ENCODE measurements at places on chromosomes 3 and 15. TPM values are rescaled to one million over a fixed set of nuclear protein-coding genes. Genes with fewer than 3 reads are reported as not detected.

The LAMB2 gene
- 297 TPM for total RNA-seq

GRCh38 chr3:48410205-48411040 is 19.5 kb downstream of the PLXNB1 start:
- peaks cover 78% of the 10 kb centered on the region for H3K36me3 ChIP-seq
- no peaks in the 10 kb centered on the region for H3K27me3 ChIP-seq
- peaks cover 11% of the 10 kb centered on the region for H3K4me1 ChIP-seq
- no peak overlapping the region for H3K27ac ChIP-seq

DNA sequence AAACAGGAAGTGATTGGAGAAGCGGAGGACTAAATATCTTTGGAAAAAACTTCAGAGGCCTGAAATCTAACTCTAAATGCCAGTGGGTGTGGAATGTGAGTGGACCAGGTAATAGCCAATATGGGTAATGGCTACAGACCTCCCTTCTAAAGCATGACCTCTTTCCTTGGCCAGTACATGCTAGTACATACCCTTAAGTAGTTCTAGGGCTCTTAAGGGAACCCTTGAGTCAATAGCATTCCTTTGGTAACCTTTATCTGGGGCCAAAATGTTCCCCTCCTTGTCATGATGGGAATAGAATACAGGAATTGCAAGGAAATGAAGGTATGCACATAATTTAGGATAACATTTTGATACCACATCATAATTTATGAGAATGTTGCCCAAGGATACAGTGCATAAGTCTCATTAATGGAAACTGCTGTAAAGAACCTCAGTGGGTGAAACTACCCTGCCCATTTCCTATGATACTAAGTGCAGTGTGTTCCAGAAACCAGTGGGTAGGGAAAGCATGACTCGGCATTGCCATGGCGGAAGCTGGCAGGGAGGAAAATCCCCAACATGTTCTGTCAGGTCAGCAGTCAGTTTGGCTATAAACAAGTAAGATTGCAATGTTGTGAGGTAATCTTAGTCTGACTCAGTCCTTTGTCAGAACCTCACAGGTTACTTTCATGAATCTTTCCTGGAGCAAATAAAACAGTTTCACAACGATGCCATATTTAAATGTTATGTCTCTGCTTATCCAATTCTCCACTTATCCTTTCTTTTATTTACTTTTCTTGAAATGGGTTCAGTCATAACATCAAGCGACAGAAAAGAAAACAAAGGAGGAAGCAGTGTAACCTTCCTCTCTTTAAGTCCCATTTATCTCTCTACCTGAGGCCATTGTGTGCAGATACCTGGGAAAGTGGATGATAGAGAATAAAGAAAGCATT is 23.5 kb upstream of the RAP2B start:
- DNase-seq, result peak; percentile 72
- no peak overlapping the region for H3K27ac ChIP-seq
- H3K27me3 ChIP-seq, result no peaks in the 10 kb centered on the region
- H3K36me3 ChIP-seq, result no peaks in the 10 kb centered on the region
- H3K4me1 ChIP-seq, result peaks cover 10% of the 10 kb centered on the region
- no peak overlapping the region for H3K4me3 ChIP-seq

DNA sequence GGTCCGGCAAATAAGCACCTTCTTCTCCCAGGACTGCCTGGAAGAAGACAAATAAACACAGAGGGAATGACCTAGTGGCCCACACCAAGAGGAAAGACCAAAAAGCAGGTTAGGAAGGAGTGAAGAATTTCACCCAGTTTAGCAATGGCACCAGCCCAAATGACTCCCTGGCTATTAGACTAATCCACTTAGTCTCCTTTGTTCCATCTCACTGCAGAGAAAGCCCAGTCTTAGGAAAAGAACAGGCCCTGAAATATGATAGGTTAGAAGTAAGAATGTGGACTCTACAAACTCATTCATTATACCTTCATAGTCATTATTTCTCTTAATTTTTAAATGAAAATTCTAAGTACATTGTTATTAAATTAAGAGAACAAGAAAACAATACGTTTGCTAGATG is 23.2 kb downstream of the SERPINI2 start:
- H3K4me3 ChIP-seq, result no peak overlapping the region
- H3K4me1 ChIP-seq, result no peaks in the 10 kb centered on the region
- H3K36me3 ChIP-seq, result no peaks in the 10 kb centered on the region
- no peak for DNase-seq

- H3K4me1 ChIP-seq, result no peaks in the 10 kb centered on the region
- H3K27me3 ChIP-seq, result no peaks in the 10 kb centered on the region
- no peak for DNase-seq
Measured at GRCh38 chr3:17585394-17586325, 156.8 kb downstream of the TBC1D5 start.

The CGNL1 gene
- total RNA-seq, result 7.2 TPM

GRCh38 chr3:116445311-116445841 is at the start of gene LSAMP:
TSS of gene LSAMP (minus strand) at chr3:116445487.
- H3K27me3 ChIP-seq, result no peaks in the 10 kb centered on the region
- H3K36me3 ChIP-seq, result no peaks in the 10 kb centered on the region

DNA sequence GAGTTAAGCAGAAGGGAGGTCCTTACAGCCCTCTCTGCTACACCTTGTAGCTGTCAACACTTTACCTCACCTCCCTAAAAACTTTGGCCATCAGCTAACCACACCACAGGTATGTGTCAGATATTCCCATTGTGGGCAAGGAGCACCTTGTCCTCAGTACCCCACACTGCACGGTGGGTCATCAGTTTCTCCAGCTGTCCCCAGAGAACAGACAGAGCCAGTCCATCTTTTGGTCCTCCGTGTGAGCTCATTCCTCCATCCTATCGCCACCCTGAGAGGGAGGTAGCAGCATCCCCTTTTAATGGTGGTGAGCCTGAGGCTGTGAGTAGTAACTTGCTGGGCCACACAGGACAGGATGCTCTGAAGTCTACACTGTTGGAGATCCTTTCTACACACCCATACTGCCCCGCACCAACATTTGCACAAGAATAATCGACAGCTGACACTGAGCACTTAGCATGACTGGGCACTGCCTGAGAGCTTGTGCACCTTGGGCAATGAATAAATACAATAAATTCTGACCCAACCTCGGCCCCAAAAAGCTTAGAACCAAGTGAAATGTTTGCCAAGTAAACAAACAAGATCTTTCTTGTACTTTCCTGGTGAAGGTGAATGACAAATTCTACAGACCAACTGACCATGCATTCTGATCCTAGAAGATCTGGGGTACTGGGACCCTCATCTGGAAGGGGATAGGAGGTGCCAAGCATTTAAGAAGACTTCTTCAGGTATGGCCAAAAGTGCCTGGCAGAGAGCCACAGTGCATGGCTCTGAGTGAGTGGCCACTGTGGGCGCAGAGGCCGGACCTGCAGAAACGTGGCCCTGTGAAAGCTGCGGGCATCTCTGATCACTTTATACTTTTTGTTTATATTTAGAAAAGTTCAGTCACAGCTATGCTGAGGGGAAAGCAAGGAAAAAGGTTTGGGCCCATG is 6.9 kb downstream of the CHCHD4 start:
- peaks cover 13% of the 10 kb centered on the region for H3K4me1 ChIP-seq
- DNase-seq, result no peak
- no peaks in the 10 kb centered on the region for H3K27me3 ChIP-seq
- no peak overlapping the region for H3K27ac ChIP-seq

- no peak overlapping the region for H3K27ac ChIP-seq
- no peak for DNase-seq
- H3K4me1 ChIP-seq, result no peaks in the 10 kb centered on the region
- no peak overlapping the region for H3K4me3 ChIP-seq
Measured at GRCh38 chr3:153330901-153331300, 168.9 kb downstream of the RAP2B start.

DNA sequence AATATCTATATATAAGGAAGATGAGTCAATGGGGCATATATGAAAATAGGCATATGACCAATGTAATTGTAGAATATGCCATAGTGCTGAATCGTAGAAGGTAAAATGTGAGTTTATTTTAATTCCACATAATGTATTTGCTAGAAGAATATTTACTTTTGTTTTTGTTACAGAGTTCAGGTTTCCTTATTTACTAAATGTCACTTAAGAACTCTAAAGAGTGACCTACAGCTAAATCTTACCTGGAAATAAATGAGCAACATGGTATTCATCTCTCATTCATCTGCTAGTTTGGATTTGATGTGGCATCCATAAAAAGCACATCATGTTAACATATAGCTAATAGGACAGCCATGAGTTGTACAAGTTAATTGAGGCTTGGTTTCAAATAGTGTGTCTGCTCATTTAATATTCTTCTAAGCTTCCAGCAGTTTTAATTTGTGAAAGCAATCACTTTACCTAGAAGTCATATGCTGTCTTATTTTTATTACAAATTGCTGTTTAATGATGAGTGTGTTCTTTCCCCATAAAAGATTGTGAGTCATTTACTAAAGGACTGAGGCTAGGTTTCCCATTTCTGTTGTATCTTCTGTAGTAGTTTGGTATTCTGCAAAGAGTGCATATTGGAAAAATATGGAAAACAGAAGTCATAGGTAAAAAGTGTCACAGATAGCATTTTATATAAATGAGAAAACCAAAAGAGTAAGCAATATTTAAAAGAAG is 222.1 kb upstream of the POU1F1 start:
- no peak for DNase-seq
- H3K4me1 ChIP-seq, result no peaks in the 10 kb centered on the region
- no peak overlapping the region for H3K4me3 ChIP-seq

The AMT gene
- 4.3 TPM for total RNA-seq

GRCh38 chr3:10753964-10754363 is 62.1 kb upstream of the SLC6A11 start:
- H3K27ac ChIP-seq, result no peak overlapping the region
- H3K27me3 ChIP-seq, result peaks cover 4% of the 10 kb centered on the region
- DNase-seq, result no peak
- no peaks in the 10 kb centered on the region for H3K36me3 ChIP-seq

DNA sequence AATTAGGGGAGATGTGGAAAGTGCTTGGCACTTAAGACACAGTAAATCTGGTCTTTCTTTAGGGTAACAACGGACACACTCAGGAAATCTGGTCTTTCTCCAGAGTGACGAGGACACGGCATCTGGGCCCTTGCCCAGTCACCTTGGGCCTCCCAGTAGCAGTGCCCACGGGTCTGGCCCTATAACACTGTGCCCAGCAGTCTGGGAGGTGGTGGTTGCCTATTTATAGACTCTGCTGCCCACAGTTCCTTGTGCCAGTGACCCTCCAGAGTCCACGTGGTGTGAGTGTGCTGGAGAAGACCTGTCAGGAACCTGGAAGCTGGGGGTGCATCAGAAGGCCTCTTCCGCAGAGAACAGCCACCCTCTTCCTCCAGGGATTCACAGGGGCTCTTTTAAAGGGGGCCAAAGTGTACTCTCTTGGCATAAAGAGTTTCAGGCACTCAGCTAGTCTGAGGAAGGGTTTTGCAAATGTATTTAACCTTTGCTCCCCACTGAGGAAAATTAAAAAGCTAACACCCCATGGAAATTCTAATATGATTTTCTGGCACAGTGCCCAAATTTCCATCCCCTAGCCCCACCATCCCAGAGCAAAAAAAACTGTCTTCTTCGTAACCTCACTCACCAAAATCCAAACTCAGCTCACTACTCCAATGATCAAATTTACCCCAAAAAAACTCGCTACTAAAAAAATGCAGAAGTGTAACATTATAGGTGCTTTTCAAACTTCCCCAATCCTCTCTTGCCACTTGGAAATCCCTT is 15.4 kb downstream of the WNT5A start:
- H3K4me1 ChIP-seq, result peaks cover 8% of the 10 kb centered on the region
- no peaks in the 10 kb centered on the region for H3K27me3 ChIP-seq
- DNase-seq, result no peak
- H3K4me3 ChIP-seq, result no peak overlapping the region
- H3K27ac ChIP-seq, result no peak overlapping the region
- H3K36me3 ChIP-seq, result peaks cover 7% of the 10 kb centered on the region

GRCh38 chr15:94286583-94286982 is 55.2 kb downstream of the MCTP2 start:
- H3K36me3 ChIP-seq, result no peaks in the 10 kb centered on the region
- DNase-seq, result no peak
- no peak overlapping the region for H3K27ac ChIP-seq
- no peak overlapping the region for H3K4me3 ChIP-seq

The GPD1L gene
- total RNA-seq, result 39.1 TPM

Data from sigmoid colon (tissue), 7 donors.